Lung microvascular endothelial cell (primary cell): ENCODE measurements at places on chromosomes 7 and 10. TPM values are rescaled to one million over a fixed set of nuclear protein-coding genes. Genes with fewer than 3 reads are reported as not detected.

The SFTPA1 gene
- not detected in 2 replicates for total RNA-seq

DNA sequence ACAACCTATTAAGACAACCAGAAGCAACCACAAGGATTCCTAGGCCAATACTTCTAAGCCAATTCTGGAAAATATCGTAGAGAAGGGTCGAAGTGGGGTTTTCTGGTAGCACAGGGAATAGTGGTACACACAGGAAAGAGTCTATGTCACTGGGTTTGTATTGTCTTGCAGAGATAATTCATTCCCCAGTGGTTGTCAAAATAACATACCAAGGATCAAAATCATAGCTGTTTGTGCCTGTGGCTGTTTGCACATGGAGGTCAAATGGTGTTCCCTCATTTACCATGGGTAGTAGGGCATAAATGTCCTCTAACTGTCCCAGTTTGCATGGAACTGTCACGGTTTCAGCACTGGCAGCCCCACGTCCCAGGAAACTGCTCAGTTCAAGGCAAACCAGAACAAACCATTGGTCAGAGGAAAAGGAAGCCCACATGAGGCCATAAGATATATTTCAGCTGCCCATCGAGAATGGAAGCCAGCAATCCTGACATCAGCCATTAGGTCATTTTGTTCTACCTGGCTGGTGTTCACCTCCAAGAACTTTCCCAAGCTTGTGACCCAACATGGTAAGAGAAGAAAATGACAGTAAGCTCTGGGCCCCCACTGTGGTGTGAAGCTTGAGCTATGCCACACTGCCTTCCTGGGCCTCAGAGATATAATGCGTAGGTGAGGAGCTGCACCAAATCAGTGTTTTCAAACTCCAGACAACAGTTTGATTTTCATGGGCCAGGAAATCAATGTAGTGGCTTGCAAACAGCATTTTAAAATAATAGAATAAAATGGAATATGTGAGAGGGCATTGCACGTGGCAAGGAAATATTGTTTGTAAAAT lies 53.9 kb upstream of the NFE2L3 start:
- DNase-seq = no peak

- DNase-seq = peak; percentile 11
Observed at GRCh38 chr7:71937840-71938371, 474.2 kb downstream of the CALN1 start.

The URGCP gene
- total RNA-seq = 14.6 and 20.0 TPM in 2 replicates

The CADPS2 gene
- total RNA-seq = 44.2 and 48.0 TPM in 2 replicates

The SH2B2 gene
- total RNA-seq = 0.44 and 0.60 TPM in 2 replicates

DNA sequence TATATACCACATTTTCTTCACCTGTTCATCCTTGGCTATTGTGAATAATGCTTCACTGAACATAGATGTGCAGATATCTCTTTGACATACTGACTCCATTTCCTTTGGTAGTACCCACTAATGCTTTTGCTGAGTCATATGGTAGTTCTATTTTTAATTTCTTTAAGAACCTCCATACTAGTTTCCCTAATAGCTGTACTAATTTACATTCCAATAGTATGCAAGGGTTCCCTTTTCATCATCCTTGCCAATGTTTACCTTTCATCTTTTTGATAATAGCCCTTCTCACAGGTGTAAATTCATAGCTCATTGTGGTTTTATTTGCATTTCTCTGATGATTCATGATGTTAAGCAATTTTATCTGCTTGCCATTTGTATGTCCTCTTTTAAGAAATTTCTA lies 159.9 kb downstream of the CALCR start:
- DNase-seq = no peak
